CD8-positive, alpha-beta T cell (primary cell): ENCODE measurements at places on chromosomes 12 and 14.

DNA sequence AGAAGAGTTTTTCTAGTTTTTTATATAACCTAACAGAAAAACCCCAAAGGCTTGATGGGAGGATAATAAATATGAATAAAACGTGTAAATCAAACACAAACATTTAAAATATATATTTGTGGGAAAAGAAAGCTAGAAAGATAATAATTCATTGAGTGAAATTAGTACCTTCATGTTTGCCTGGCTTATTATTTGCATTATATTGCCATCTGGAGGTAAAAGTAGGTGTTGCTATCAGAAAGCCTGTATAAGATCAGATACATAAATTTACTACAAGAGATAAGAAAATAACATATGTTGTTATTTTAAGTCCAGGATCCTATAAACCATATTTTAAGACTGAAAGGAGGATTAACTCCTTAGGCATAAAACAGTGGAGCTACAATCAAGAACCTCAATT, 77.7 kb downstream of the NTS start:
- DNase-seq: no peak

- no peak for DNase-seq
These were observed 27.4 kb upstream of the RASSF3 start for GRCh38 chr12:64582862-64583261.

- peak; percentile 95 for DNase-seq
These were observed at the start of gene HEATR5A for GRCh38 chr14:31420319-31421111. HEATR5A (minus strand) TSS chr14:31420550; CDS start chr14:31402975, 17,575 bp downstream.

DNA sequence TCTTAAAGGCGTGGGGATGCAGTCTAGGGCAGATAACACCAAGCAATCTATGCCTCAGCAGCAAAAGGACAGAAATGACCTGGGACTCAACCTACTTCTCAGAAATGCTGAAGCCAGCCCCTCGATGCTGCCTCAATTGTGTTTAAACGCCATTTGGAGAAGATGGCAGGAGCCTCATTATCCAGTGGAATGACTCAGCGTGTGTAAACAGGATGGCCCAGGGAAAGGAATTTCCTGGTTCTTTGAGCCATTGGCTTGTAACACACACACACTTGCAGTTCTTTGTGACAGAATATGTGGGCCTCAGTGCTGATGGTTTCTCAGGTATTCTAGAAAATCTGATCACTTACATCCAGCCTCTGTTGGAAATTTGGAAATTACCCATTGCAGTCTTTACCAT, 154.3 kb downstream of the NTF3 start:
- no peak for DNase-seq

- no peak for DNase-seq
These were observed 28.8 kb upstream of the CLMN start for GRCh38 chr14:95348395-95349080.

DNA sequence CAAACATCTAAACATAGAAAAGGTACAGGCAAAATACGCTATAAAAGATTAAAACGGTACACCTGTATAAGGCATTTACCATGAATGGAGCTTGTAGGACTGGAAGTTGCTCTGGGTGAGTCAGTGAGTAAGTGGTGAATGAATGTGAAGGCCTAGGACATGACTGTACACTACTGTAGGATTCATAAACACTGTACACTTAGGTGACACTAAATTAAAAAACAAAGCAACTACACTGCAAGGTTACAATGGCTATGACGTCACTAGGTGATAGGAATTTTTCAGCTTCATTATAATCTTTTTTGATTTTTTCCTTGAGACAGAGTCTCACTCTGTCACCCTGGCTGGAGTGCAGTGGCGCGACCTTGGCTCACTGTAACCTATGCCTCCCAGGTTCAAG, 269.2 kb downstream of the KSR2 start:
- no peak for DNase-seq

DNA sequence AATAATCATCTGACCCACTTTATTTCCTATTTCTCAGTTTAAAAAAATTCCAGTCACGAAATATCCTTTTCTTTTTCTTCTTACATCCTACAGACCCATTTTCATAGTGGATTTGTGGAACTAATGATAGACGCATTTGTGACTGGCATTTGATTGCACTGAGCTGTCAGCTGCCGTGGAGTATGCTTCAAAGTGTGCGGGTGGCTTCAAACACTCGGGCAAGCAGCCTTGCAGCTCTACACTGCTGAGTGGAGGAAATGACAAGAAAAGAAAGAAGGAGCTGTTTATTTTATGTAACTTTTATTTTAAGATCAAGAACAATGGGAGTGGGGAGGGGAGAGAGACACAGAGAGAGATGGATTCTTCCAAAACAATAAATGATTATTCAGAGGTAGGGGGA, 112.8 kb upstream of the NAP1L1 start:
- no peak for DNase-seq

DNA sequence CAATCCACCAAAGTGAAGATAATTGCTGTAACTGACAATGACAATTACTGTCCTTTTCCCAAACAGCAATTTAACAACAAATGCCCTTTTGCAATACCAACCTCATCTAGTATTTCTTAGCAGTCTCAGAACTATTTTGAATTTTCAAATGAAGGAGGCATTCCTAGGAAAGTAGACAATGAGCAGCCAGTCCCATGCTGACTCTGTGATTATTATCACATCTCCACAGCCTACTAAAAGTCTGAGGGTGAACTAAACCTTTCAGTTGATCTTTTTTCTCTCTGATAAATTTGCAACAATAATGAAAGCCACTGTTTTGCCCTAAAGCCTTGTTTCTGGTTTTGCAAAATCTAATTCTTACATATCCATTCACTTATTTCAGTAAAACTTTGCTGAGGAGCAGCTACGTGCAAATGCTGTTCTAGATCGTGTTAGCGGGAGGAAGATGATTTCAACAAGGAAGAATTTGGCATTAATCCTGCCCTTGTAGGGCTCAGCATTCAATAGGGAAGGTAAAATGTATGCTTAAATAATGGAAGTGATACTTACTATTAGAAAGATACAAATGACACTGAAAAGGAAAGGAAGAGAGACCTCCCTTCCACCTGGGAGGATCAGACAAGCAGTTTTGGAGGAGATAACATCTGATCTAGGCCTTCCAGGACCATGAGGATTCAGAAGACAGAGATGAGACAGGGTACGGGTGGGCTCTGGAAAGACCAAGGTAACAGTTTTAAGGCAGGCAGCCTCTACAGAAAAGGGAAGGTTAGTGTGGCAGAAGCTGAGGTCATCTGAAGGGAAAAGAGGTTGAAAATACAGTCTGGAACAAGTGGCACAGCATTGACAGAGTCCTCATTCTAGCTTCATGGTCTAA, 47.4 kb downstream of the SLC38A1 start:
- DNase-seq: no peak

DNA sequence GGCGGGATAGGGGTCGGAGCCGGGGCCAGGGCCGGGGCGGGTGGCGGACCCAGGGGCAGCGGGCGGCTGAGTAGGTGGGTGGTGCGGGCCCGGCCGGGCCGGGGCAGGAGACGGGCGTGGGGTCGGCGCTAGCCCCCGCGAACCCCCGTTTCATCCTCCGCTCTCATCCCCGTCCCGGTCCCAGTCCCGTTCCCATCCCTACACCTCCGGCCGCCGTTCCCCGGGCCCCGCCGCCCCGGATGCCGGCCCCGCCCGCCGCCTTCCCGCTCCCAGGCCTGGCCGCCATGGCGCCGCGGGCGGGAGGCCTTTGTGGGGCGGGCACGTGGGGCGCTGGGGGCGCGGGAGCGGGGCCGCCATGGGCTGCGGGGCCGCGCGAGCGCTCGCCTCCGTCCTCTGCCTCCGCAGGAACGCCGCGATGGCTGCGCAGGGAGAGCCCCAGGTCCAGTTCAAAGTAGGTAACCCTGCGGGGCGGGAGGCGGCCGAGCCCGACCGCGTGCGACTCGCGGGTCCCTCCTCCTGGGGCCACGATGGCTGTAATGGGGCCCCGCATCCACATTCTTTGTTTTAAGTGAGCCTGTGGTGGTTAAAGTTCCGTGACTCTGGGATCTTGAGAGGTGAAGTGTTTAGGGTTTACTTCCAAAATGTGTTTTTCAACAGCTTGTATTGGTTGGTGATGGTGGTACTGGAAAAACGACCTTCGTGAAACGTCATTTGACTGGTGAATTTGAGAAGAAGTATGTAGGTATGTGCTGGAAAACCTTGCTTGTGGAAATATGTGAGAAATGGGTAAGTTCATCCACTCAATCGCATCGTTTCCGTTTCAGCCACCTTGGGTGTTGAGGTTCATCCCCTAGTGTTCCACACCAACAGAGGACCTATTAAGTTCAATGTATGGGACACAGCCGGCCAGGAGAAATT, 572 bp downstream of the RAN start:
- no peak for DNase-seq

- no peak for DNase-seq
These were observed 126.0 kb upstream of the PARP11 start for GRCh38 chr12:3998968-3999792.

DNA sequence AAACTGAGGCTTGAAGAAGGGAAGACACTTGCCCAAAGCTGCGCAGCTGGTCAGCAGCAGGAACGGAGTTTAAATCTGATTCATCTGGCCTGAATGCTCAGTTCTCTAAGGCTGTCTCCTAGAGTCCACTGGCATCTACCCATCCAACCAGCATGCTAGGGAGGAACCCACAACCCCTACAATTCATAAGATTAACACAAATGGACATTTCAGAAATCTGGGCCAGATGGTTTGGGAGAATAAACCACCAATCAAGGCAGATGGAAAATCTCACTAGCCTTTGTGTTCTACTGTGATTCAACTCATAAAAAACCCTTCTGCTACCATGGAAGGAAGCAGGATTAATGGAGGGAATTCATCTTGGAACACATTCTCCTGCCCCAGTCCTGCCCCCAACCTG, 67.8 kb downstream of the WSCD2 start:
- DNase-seq: no peak

GRCh38 chr14:102314242-102315011, 5.1 kb upstream of the ZNF839 start:
- DNase-seq: peak; percentile 89

DNA sequence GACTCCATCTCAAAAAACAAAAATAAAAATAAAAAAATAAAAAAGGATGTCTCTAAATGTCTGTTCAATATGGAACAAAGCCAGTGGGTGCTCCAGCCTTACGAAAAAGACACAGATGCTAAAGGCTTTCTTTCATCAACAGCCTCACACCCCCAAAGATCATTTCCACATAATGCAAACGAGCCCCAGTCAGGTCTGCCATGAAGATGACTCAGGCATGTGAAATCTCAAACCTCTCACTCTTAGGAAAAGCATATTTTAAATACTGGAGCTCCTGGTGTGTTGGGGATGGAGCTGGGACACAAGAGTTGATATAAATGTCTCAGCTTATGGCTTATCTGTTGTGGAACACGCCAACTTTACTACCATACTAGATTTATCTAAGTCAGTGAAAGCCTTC, 49.9 kb upstream of the PLXNC1 start:
- no peak for DNase-seq

DNA sequence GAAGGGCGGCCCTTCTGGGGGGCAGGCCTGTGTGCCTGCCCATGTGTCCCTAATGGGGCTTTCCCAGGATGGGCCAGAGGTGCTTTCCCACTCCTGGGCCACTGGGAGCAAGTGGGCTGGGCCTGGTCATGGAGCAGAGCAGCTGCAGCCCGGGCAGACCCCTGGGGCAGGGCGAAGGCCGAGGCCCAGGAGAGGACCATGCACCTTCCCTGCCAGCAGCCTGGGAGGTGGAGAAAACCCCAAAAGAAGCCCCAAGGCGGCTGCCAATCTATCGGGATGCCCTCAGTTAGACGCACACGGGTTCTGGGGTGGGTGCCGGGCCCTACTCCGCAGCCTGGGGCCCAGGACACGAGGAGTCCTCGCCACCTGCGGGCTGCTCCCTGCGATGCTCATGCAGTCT, 16.1 kb upstream of the CRIP2 start:
- no peak for DNase-seq

- no peak for DNase-seq
These were observed 86.6 kb upstream of the TRAF3 start for GRCh38 chr14:102690509-102691286.

DNA sequence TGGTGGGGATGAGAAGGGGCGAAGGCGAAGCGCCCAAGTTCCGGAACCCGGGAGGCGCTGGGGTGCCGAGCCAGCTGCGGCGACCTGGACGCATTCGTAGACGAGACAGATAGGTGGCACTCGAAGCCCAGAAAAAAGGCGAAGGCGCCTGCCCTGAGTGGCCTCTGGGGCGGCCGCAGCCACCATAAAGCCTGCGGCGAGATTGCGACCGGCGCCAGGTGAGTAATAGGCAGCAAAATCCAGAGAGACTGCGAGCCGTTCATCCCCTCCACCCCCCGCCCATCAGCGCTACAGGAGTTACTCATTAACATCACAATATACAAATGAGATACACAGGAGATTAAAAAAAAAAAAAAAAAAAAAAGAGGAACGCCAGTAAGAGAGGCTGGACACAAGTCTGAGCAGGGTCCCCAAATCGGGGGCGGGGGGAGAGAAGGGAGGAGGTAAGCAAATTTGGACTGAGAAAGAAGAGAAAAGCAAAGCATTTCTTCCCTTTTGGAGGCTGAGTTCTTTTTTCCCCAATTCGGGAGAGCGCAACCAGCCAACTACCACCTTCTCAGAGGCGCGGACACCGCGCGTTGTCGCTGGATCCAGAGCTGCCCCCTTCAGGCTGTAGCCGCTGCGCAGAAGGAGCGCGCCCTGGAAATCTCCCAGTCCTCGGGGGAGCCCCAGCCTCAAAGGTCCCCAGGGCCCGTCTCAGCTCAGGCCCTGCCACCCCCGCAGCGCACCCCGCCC, 15.7 kb downstream of the TBX3 start:
- no peak for DNase-seq

DNA sequence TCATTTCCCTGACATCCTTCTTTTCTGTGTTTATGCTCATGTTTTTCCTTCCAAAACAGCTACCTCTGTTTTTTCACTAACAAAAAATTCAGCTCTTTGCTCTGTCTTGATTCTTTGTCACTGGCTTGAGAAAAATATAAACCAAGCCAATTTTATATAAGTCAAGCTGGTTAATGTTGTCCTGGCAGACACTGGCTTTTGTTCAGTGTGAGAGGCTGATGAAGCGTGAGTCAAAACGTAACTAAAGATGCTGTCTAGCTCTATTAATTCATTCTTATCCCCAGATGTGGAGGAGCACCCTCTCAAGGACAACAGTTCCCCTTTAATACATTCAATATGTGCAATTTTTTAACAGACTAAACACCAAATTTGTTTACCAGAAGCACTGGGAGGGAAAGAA, 15.8 kb downstream of the TSPAN8 start:
- DNase-seq: no peak

- DNase-seq: no peak
These were observed 6.9 kb upstream of the GPRC5D start for GRCh38 chr12:12958886-12959285.

- DNase-seq: peak; percentile 91
These were observed at the start of gene PXN for GRCh38 chr12:120265473-120266179. PXN (minus strand) TSS chr12:120265730; CDS start chr12:120265629, 101 bp downstream.

DNA sequence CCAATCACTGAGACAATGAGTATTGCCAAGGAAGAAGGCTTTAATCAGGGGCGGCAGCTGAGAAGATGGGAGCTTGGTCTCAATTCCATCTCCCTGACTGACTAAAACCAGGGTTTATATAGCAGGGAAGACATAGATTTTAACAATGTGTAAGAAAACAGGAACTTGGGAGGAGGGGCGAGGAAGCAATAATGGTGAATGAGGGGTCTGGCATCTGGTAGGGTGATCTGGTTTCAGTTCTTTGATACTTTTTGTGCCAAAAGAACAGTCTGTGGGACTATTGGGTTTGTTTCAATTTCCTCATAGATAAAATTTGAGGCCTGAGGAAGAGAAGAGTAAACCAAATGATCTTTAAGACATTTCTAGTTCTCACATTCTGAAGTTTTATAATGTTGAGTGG, 49.2 kb downstream of the FUT8 start:
- no peak for DNase-seq
